ENCODE measurements at places on chromosomes 5 and 9.

GRCh38 chr5:124132843-124133242, 613.6 kb downstream of the ZNF608 start:
- no peak for DNase-seq

GRCh38 chr5:161691911-161692310, 6.4 kb downstream of the GABRA6 start:
- no peak for DNase-seq

DNA sequence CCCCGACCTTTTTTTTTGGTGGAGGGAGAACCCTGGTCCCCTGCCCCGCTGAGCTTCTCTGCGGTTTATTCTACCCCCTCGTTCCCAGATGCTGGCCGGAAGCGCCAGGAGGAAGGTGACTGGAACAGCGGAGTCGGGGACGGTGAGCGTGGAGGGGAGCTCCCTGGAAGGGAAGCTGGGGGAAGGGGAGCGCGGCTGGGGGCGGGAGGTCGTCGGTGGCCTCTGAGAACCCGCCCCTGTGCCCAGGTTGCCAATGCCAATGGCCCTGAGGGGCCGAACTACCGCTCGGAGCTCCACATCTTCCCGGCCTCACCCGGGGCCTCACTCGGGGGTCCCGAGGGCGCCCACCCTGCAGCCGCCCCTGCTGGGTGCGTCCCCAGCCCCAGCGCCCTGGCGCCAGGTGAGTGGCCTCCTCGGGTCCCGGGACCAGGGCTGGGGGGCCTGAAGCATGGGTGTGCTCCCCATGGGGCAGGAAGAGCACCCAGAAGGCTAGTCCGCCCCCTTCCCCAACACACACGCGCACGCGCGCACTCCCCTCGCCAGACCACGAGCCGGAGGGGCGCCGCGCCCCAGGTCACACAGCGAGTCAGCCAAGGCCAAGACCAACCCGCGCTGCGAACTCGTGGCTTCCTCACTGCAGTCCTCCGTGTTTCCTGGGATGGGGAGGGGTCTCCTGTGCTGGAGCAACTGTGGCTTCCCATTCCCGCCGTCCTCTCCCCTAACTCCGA, 10.6 kb downstream of the MYOZ3 start:
- DNase-seq = no peak

DNA sequence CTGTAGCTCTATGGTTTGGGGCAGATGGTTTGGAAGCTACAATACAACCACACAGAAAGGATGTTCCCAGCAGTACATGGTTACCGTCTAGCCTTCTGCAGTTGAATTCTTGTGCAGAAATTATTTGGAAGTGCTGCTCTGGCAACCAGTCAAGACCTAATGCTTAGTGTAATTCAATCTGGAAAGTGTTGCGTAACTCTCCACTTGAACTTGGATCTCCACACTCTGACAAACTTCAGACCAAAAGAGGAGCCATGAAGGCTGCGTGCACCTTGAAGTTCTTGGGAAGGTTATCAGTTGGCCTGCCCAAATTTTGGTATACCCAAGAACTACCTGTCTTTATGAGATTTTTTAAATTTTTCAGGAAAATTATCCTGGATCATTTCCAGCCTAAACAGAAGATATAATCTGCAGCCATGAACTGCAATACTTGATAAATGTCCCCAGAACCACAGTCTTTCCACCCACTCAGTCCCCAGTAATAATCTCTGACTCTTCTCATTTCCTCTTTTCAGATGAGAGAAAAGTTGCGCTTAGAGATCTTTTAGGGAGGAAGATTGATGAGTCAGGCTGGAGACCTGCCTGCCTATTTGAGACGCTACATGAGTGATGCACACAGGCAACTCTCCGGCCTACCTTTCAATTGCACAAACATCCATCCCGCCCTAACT, 159.9 kb downstream of the FANCC start:
- DNase-seq = no peak

DNA sequence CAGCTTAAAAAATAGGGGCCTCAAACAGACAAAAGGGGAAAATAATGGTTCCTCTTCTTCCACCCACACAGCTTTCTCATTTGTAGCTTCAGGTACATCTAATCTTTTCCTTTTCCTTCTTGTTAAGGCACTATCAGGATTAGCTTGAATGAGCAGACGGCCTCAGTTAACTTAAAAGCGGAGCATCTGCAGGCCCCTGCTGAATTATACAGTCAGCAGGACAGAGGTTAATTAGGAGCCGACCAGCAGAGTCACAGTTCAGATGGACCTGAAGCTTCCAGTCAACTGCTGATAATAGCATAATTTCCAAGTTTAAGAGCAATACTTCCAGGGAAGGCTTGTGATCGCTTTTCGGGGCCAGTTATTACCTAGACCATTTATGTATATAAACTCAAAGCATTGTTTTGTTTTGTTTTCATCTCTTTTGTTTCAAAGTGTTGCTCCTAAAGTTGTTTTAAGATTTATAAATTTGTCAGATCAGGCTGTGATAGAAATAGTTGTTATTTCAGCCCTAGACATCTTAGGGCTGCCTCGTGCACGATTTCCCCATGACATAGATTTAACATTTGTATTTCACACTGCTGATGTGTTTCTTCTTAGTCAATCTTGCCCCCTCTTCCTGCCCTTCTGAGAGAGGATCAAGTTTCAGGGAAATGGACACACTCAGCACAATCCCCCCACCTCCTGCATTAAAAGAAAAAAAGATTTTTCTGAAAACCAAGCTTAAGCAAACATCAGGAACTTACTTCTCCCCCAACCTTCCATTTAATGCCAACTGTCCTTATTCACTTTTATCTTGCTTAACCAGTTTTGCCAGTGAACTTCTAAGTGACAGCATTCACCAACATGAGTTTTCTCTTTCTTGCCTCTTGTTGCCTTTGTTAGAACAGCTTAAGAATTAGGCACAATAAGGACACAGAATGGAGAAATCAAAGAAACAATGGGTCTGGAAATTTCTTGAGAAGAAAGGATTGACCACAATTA, 449.8 kb downstream of the ARHGEF28 start:
- DNase-seq = no peak

DNA sequence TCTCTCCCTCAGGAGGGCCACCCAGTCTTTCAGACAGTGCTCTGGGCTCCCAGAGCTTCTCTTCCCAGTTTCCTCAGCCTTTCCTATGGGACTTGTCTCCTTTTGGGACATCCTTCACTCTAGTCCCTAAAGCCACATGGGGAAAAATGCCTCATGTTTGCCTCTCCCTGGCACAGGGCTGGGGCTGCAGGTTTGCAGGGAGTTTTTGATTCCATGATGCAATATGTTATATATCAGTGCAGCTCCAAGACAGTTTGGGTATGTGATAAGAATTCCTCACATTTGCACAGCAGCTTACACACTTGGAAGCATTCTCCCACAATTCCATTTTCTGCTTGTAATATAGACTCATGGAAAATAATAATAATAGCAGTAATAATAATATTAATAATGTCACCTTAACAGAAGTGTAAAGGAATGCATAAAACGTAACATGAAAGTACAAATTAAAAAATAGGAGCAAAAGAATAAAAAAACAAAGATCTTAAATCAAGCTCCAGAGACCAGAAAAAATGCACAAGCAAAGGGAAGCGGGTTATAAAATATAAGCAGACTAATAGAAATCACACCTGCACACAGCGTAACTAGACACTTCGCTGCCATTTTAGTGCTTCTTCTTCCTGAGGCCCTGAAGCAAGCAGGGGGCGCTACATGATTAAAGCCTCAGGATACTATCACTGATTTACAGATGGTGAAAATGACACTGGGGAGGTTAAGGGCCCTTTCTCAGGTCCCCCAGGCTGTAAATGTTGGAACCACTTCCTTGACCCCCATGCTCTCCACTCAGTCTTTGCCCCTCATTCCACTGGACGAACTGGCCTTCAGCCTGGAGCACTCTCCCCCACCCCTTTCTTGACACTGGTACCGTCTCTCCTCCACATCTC, 70.0 kb upstream of the IL17B start:
- no peak for DNase-seq

- no peak for DNase-seq
Observed at GRCh38 chr9:100309992-100310391, 42.8 kb downstream of the TEX10 start.

GRCh38 chr9:99595796-99596195, 225.9 kb upstream of the NR4A3 start:
- no peak for DNase-seq

DNA sequence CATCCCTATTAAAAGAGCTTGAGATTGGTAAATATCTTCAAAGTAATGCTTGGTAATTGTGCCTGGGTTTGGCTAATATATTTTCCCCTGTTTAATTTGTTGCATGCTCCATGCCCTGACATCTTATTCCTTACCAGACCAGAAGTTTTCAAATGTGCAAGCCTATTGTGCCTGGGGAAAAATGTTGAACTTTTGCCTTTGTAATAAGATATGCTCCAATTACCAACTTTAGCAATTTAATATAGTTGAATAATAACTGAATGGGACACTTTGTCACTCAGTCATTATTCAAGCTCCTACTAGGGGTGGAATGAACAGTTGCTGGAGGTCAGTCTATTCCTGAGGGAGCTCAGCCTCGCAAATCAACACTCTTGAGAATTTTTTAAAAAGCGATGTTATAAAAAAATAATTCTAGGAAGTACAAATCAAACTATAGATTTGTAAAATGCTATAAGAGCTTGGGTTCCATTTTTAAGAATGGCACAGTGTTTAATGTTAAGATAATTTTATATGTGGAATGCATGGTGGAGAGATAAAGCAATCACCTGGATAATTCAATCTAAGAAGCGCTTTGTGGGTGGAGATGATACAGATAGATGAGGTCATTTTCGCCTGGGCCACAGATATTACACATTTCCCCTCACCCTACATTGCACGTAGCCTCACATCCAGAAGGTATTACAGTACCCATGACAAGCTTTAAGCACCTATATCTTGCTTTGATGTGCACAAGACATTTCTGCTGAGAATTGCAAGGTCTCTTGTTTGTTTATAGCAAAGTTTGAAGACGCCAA, 231.8 kb downstream of the PIK3R1 start:
- no peak for DNase-seq

All from NCI-H526 treated with DMSO at 0.1 percent for 48 hours (cell line).